ENCODE measurements at places on chromosomes 4 and X.

GRCh38 chrX:38240541-38240940 is 19.9 kb upstream of the SRPX start:
- no peak for DNase-seq

DNA sequence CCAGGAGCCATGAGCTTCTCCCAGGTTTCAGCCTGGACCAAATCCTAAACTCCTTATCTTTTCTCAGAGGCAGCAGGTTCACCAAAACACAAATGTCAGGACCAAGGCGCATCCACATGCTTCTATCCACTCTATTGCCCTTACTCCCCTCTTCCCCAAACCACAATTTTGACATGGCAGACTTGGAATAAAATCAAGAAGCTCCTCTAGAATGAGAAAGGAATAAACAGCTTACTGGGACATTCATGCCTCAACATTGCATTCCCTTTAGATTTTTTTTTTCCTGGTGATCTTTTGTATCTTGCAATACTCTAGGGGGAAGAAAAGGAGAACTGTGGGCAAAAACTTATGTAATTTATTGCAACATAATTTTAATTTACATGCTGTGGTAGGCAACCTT is 119.1 kb downstream of the TSPAN5 start:
- no peak for DNase-seq

- no peak for DNase-seq
These were observed 3.8 kb downstream of the FGG start for GRCh38 chr4:154608361-154609252.

DNA sequence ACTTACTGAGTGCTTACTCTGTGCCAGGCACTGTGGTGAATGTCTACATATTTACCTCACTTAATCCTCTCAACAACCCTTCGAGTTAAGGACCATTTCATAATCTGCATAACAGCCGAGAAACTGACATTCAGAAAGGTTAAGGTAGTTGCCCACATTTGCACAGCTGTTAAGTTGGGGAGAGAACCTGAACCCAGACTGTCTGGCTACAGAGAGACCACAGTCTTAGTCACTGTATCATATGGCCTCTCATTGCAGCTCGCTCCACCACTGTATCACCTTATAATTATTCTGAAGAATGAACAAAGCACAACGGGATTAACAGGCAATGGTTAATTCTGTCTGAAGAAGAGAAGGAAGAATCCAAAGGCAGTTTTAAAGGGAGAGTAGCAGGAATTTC is 98.5 kb downstream of the ADGRA3 start:
- no peak for DNase-seq

All from SW 1271 (cell line).